ENCODE measurements at places on chromosomes 1 and 21.

- DNase-seq = no peak
Measured at GRCh38 chr1:47776667-47777131, 220.5 kb downstream of the TRABD2B start.

- no peak for DNase-seq
Measured at GRCh38 chr21:35461700-35462099, 412.6 kb upstream of the RUNX1 start.

GRCh38 chr1:174702011-174702410 lies 254.2 kb downstream of the GPR52 start:
- DNase-seq = no peak

GRCh38 chr1:244730934-244731434 lies 78.1 kb downstream of the DESI2 start:
- DNase-seq = no peak

DNA sequence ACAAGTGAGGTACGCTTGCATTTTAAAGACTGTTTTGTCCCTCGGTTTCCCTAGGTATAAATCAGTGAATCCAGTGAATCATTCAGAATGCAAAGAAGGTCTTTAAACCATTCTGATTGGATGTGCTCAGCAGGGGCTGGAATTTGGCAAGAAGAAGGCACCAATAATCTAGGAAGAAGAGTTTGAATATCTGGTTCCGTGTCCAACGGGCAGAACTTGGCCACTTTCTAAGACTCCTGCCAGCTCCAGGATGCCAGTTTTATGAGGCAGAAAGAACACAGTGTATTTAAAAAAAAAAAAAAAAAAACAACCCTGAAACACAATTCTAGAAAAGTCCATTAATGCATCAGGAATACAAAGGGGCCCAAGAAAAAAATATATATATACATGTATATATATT lies 3.0 kb upstream of the TENT5C start:
- no peak for DNase-seq

DNA sequence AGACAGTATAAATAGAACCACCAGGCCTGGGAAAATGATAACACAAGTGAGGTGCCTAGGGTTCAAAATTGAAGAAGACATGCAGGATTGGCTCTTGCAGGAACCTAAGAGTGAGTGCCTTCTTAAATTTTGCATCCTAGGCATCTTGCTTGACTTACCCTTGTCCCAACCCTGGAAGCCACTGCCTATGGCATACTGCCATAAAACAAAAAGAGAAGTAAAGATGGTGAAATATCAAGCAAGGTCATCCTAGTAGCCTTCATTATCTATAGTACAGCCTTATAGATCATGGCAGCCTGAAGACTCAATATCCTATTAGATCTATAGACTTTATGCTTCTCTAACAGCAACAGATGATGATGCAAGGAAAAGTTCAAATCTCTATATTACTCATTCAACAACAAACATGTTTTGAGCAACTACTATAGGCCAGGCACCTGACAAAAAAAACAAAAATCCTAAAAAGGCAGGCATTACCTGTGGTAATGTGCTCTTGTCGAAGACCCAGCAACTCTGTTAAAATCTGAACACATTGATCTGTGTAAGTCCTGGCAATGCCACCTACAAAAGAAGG lies 6.3 kb downstream of the AP4B1 start:
- no peak for DNase-seq

- no peak for DNase-seq
Measured at GRCh38 chr21:42201615-42202161, 17.3 kb upstream of the ABCG1 start.

GRCh38 chr1:46480959-46481646 lies 8.5 kb upstream of the DMBX1 start:
- DNase-seq = no peak

DNA sequence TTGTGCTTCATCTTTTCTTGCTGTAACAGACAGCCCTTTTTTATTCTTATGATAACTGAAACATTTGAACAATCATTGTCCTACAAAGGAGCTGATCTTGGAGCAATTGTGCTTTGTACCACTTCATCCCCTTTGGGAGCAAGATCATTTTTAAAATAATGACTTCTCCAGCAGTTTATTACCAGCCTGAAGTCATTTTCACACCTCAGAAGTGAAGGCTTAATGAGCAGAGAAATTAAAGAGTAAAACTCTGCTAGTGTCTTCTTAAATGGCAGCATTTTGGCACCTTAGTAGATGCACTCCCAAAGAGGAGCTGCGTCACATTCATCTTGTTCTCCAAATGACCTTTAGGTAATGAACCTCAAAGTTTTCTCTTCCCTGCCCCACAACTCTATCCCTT lies 439.6 kb upstream of the CAMK1G start:
- DNase-seq = no peak

- DNase-seq = no peak
Measured at GRCh38 chr1:6256645-6257044, 4.3 kb downstream of the GPR153 start.

- no peak for DNase-seq
Measured at GRCh38 chr1:166603296-166603695, 236.0 kb upstream of the POGK start.

Measured in NAMALWA (cell line).